ENCODE measurements at places on chromosomes 16 and 17. TPM values are rescaled to one million over a fixed set of nuclear protein-coding genes. Genes with fewer than 3 reads are reported as not detected.

Gene KRTAP3-2
- total RNA-seq = not detected

Gene SBK1
- 0.78 TPM for total RNA-seq

Gene ZPBP2
- total RNA-seq = not detected

Gene TEKT5
- total RNA-seq = not detected

Gene TLE7
- total RNA-seq = not detected

Gene TTLL6
- total RNA-seq = not detected

Gene MBTPS1
- 82.2 TPM for total RNA-seq

Gene SULT1A2
- total RNA-seq = 0.97 TPM

Gene PIK3R5
- 11.3 TPM for total RNA-seq

Gene DHRS11
- total RNA-seq = 7.1 TPM

Gene COG4
- total RNA-seq = 35.7 TPM

Gene PLEKHH3
- total RNA-seq = 41.2 TPM

Gene JPH3
- 0.42 TPM for total RNA-seq

Gene OR1F1
- not detected for total RNA-seq

Gene CDH5
- total RNA-seq = 38.4 TPM

Gene PRM3
- total RNA-seq = not detected

Gene TPSD1
- total RNA-seq = 5.3 TPM

Gene KRT13
- 0.39 TPM for total RNA-seq

Gene ST6GALNAC1
- total RNA-seq = 3.6 TPM

Gene RPRML
- not detected for total RNA-seq

All from esophagus muscularis mucosa (tissue), 4 donors.